ENCODE measurements at places on chromosomes 11 and 22.

DNA sequence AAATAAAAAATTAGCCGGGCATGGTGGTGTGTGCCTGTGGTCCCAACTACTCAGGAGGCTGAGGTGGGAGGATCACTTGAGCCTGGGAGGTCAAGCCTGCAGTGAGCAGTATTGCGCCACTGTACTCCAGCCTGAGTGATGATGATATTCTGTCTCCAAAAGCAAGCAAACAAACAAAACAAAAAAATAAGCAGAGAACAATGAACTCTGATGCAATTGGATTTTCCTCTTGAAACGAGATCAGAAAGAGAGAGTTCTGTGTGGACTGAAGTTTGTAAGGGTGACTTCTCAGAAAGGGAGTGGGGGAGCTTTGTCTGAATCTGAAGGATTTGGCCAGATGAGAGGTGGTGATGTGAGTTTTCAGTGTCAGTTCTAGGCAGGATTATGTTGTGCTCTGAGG, 6.0 kb upstream of the TMEM123 start:
- DNase-seq: no peak

DNA sequence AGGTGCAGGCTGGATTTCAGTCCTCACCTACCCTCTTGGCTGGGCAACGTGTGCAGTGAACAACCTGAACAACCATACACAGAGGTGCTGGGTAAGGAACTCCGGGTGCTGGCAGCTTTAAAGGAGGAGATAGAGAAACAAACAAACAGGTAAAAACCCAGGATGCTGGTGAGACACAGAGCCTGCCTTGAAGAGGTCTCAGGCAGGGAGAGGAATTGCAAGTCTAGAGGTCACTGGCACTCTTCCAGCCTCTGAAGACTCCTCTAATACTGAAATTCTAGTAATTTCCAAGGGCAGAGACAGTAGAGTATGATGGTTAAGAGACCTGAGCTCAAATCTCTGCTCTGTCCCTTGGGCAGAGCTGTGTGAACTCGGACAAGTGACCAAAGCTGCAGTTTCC, 192.5 kb downstream of the CEP164 start:
- DNase-seq: no peak

GRCh38 chr11:95363164-95363563, 132.2 kb upstream of the SESN3 start:
- DNase-seq: no peak

GRCh38 chr22:29737251-29738117, 17.7 kb downstream of the CABP7 start:
- DNase-seq: no peak

Measured in COR-L47 (cell line).